ENCODE measurements at places on chromosomes 3 and 15.

DNA sequence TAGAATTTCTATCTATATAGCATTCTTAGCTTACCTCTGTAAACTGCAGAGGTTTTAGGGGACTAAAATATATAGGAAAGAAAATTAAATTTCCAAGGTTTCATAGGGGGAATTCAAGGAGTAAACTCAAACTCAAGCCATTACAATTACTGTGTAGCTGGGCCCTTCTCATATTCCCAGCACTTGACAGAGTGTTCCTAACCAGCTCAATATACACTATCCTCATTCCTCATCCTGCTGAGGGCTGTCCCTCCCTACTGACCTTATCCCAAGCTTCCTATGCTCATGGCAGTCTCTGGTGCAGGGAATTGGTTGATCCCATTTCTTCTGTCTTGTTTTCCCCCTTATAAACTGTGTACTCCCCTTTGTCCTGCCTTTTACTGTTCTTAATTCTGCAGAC is 33.9 kb downstream of the NXPE3 start:
- no peak for DNase-seq

- no peak for DNase-seq
Measured at GRCh38 chr3:5891711-5892110, 704.2 kb downstream of the EDEM1 start.

DNA sequence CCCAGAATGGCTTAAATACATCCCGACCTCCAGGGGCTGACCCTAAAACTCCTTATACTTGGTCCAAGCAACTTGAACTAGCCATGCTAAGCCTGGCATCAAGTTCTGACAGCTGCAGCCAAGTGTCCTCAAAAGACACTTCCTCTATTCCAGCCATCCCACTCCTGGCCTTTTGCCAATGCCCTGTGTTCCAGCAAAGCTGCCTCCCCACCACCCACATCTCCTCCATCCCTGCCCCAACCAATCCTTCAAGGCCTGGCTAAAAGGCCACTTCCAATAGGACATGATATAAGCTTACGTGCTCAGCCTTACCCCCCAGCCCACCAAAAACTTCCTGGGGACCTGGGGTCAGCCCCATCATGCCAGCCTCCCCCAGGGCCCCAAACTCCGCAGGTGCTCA is 40.9 kb downstream of the SEMA3G start:
- DNase-seq, result no peak

GRCh38 chr15:89641053-89641452 is 14.2 kb downstream of the KIF7 start:
- DNase-seq, result no peak

GRCh38 chr15:83698294-83698693 is 44.4 kb downstream of the ADAMTSL3 start:
- DNase-seq, result peak; percentile 26

DNA sequence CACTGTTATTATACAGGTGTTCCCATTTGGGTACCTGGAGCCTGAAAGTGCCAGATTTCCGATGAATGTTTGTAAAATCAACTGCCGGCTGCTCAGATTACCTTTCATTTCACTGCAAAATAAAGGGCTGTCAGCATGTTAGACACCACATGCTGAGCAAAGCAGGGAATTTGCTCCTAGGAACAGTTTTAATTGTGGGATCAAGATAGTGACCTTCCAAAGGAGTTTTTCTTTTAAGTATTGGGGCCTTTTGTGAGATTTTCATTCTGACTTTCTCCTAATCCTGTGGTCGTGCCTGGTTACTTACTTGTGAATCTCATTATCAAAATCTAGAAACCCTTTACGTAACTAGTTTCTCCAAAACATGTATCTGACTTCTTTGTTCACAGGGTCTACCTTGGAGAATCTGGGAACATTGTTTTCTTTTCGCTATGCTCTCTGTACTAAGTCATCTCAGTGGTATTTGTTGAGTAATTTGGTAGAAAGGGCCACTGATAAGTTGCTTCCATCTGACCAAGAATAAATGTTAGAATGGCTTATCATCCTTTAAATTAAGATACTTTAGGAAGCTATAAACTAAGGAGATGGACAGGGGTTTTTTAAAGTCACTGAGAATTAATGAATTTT is 40.8 kb upstream of the LRTM1 start:
- no peak for DNase-seq

DNA sequence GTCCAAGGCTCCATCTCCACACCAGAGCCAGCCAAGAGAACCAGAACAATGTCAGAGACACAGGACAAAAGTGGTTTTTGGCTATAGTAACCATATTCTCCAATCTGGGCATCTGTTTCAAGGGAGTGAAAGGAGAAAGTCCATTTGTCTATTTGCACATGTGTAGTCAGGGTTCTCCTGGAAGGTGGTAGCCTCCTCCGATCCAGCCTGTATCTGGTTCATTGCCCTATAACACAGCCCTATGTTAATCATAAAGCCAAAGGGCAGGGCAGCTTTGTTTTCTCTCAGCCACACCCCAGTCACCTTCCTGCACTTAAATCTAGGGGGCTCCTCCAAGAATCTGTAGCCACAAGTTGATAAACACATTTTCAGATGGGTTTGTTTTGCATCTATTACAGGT is 128.1 kb upstream of the ADPGK start:
- DNase-seq, result no peak

GRCh38 chr15:75850708-75851107 is 7.5 kb downstream of the UBE2Q2 start:
- DNase-seq, result no peak

DNA sequence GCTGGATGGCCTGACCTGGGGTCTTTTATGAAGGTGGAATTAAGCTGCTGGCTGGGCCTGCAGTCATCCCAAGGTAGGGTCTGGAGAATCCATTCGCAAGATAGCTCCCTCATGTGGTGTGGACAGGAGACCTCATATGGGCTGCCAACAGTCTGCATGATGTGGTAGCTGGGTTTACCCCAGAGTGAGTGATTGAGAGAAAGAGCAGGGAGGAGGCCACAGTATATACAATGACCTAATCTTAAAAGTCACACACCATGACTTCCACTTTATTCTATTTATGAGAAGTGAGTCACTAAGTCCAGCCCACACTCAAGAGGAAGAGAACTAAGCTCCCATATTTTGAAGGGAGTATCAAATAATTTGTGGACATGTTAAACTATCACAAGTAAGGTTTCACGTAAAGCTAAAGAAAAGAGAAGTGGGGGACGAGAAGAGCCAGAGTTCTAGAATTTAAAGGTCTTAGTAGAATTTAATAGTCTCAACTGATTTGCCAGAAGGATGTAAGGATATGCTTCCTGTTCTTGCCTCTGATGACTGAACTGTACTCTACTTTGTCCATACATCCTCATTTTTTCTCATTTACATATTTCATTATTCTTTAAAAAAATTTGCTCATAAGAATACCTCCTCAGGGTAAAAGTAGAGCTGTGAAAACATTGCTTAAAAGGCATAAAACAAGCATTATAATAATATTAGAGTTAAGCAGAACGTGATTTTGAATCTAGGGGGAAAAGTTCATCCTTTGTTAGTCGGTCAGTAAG is 184.4 kb downstream of the PEX5L start:
- no peak for DNase-seq

DNA sequence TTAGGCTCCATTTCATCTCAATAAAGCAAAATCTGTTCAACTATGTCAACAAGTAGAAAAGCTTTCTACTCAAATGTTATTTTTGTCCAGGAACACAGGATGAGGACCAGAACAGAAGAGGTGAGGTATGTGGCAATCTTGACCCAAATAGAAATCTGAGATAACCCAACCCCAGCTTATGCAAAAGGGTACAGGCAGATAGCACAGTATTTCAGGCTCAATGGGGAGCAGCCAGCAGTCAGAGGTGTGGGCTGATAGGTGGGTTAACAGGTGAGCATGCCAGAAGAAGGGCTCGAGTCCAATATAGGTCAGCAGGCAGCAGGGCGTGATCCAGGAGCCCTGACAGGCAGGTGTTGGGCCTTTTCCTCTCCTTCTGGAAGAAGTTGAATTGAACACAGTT is 281.2 kb upstream of the NR2F2 start:
- no peak for DNase-seq

- no peak for DNase-seq
Measured at GRCh38 chr15:38076786-38077185, 142.3 kb downstream of the TMCO5A start.

DNA sequence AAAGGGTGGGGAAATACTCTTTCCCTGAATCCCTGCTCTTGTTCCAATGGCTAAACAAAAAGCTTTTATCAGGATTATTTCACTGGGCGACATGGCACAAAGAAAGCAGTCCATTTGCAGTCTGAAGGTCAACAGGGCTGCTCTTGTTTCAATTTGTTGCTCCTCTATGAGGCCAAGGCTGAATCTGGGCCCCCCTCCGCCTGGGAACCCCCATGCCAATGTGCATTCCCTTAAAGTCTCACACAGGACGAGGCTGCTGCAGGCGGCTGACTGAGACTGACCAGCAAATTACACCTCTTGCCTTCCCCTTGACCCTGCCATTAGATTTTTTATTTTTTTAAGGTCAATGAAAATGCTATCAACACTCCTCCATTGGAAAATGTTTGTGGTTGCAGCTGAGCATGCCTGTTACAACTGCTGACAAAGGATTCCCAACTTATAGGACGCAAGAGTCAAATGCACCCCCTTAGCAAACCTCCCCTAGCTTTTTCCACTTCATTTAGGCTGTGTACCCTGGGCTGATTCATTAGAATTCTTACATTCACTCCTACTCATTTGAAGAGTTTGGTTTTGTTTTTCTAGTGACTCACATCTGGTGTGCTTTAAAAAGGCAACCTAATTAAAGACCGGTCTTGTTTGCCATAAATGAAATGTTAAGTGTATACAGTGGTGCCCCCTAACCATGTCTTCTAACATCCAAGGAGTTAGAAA is 60.8 kb upstream of the ARHGEF3 start:
- DNase-seq, result no peak

DNA sequence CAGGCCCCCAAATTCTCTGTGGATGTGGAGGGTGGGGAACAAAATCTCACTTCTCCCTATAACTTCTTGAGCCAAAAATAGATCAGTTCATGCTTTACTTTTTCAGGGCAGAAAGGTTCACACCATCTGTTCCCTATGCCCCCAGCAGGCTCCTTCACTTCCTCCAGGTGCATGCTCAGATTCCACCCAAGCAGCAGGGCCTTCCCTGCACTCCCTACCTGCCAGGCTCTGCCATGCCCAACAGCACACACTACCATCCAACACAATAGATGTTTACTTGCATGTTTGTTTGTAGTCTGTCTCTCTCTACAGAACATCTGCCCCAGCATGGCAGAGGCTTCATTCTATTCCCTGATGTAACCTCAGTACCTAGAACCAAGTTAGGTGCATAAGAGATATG is 43.3 kb downstream of the GABRB3 start:
- no peak for DNase-seq

DNA sequence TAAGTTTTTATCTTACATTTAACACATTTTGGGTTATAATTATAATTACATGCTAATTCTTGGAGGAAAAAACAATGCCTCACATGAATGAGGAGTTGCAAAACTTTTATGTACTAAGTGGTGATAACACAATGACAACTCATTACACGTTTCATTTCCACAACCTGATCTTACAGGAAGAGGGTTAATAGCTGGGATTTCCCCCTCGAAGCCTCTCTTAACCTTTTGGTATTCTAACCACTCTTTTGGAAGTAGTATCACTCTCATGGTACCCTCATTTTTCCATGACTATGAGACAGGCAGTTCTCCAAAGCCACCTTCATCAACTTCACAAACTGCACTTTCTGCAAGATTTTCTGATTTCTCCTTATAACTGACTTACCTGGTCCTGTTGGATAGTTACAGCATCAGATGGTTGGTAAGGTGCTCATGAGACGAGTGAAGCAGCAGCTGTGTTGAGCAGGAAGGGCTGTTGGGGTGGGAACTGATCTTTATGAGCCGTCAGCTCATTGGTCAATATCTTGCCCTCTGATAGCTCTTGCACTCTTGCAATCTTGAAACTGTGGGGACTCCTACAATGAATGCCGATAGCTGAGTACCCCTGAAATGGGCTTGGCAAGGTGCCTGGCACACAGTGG is 41.6 kb downstream of the ACAN start:
- no peak for DNase-seq

DNA sequence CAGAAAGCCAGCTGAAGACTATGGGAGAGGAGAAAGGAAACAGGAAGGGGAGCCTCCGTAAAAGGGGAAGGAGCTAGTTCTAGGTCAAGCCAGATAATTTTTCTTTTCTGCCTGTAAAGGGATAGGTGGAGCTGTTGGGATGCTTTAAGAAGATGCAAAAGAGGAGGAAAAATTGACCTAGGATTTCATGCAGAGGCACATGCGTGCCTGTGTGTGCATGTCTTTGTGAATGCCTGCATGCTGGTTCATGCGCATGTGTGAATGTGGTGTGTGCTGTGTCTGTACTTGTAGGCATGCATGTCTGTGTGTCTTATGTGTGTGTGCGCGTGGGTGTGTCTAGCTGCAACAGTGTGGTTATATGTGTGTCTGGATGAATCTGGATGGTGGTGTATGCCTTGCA is 27.3 kb downstream of the CCDC33 start:
- no peak for DNase-seq

DNA sequence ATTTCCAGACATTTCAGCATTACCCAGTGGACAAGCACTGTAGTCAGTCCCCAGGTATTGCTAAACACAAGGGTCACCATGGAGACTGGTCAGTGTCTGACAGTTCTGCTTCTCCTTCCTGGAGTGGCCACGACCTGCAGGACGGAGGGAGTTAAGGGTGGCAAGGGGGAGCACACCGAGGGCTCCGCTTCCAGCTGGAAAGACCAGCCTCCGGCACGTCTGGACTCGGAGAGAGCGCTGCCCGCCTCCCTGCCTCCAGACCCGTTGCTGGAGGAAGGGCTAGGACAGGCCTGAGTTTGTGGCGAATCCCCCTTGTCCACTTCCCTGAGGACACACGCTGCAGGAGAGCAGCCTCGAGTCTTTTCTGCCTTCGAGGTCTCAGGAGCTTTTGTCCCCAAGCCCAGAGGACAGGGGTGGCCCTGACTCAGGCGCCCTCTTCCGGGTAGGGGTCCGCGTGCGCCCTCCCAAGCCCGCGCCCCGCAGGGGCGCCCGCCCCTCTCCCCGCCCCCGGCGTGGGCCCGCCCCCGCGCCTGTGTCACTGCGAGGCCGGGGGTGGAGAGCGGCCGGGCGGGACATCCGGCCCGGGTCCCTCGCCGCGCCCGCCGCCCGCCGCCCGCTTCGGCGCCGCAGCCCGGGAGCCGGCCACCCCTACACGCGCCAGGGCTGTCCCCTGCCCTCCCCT is at the start of gene CHST14:
Gene CHST14 (plus strand): TSS at position 562 of the 682 bp plus-strand sequence. CDS start 230 bp downstream, outside the sequence.
- no peak for DNase-seq

DNA sequence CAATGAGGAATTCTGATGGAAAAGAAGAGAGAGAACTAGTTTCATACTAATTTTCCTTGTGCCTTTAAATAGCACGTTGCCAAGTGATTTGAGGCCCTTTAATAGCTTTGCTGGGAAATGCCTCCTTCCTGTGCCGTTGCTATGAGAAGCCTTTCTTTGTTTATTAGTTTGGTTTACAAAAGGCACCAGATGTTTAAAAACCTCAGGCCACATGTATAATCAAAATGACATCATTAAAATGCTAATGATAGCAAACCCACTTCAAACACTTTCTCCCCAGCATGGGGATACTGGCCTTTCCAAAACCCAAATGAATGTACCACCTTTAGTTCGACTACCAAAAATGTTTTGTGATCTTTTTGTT is 50.0 kb upstream of the TBC1D23 start:
- peak; percentile 75 for DNase-seq

DNA sequence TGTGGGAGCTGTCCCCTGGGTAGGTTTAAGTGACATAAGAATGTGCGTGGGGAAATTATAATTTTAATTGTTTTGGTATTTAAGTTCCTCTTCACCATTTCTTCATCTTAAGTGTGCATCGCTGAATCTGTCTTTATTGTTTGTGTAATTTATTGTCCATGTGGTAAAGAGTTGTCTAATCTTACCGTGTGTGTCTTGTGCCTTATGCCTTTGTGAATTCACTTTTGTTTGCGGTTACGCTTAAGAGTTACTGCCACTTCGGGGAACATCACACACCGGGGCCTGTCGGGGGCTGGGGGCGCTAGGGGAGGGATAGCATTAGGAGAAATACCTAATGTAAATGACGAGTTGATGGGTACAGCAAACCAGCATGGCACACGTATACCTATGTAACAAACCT is 767 bp downstream of the WDR48 start:
- DNase-seq, result no peak
